SK-MEL-5 (cell line): ENCODE measurements at places on chromosomes 13 and 19.

GRCh38 chr13:92716749-92717148 is 509.9 kb upstream of the GPC6 start:
- DNase-seq: peak; percentile 28

DNA sequence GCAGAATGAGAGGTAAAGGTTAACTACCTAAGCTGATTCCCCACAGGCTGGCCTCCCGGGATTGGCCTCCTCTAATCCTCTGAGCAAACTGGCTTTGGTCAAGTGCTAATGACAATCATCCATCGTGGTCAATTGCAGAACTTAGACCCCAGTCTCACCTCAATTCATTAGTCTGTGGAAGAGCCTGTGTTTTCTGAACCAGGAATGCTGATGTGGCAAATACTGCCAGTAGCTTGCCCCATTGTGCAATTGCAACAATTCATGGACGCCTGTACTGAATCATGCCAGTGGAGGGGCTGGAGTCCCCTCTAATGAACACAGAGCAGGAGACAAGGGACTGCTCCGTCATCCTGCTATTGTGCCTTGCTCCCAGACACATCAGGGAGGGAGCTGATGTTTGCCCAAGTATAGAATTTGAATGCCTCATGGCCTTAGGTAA is 1256.5 kb downstream of the EFNB2 start:
- no peak for DNase-seq

- DNase-seq: no peak
Observed at GRCh38 chr13:106417467-106418110, 117.9 kb downstream of the EFNB2 start.

DNA sequence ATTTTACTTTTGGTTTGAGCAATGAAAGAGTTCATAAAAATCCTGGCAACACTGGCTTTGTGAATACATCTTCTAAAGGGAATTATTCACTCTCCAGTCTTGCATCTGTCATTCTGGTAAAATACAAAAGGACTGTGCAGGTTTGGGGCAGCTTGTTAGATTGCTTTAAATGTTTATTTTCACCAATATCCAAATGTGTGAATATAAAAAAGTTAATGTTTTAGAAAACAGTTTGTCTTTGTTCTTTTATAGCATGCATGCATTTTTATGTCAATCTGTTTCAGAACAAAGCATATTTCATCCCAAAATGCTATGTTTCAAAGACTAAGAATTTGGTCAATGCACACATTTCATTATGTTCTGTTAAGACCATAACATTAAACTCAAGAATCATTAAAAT is 1145.4 kb downstream of the OLFM4 start:
- DNase-seq: no peak

DNA sequence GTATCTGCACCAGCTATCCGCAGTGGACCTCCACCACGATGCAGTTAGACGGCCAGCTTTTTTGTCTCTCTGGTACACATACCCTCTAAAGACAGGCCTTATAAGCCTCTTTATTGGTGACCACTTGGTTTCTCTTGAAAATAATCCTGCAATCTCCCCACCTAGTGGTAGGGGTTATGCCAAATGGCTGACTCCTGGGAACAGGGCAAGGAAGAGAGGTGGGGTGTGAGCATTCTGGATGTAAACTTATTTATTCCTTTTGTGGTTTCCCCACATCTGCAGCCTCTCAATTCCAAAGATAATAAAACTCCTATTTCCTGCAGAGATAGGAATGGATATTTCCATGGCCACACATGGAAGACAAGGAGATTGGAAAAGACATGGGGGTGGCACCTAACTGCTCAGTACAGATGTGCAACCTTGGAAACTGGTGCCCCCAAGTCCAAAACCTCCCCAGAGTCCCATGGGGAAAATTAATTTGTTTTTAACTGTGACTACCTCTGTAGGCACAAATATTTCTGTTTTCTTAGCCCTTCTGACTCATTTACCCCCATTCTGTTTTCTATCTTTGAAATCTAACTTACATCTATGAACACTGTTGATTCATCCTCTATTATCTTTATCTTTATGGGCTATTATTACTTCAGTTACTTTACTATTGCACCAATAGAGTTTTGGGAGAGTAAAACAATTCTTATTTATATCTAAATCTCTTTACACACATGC is 112.7 kb upstream of the TSHZ3 start:
- peak; percentile 47 for DNase-seq

DNA sequence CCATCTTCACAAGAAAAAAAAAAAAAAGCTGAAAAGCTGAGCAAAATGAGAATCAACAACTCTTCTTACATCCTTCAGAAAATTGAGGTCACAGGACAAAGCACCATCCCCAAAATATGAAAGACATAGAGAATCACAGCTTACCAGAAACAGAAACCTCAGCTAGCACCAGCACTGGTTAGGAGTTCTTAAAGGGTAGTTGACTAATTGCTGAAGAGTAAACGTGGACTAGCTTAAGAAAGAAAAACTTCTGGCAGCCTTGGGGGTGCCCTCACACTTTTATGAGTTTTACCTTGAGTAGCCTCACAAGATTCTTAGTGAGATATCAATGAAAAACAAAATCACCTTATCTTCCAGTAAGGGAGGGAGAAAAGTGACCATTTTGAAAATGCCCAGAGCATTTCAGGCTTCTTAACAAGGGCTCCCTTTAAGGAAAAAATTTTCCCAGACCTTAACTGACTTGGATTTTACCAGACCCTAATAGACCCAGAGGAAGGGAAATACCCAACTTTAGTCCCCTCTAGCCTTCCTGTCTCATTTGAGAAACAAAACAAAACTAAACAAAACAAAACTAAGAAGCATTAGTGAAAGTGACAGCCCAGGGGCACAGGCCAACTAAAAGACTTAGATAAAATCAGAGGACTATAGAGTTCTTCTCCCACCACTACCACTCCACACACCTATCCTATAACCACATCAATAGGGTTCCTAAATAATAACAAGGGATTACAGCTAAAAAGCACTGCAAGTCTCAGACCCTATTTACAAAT is 888.6 kb downstream of the DIAPH3 start:
- DNase-seq: no peak

GRCh38 chr19:40613690-40614621 is 12.8 kb downstream of the LTBP4 start:
- DNase-seq: peak; percentile 81

DNA sequence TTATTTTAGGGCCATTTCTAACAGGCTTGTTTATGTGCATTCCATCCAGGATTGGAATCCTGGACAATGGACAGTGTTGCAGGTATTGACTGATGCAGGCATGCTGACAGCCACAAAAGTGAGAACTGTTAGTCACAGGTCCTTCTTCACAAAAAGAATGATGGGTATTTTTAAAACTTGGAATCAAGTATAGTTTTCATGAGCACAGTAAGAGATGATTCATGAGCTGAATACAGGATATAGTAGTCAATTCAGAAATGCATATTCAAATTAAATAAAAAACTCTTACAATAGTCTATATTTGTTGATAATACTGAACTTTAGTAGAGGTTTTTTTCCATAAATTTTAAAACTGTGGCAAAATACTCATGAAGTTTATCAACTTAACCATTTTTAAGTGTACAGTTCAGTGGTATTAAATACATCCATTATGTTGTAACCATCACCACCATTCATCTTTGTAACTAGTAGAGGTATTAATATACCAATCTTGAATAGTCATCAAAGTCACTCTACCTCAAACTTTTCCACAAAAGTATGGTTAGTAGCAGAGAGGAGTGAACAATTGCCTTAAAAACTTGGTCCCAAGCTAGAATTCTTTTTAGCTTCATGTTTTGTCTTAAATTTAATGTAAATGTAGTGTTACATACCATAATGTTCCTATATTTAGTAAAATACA is 79.5 kb downstream of the KCNRG start:
- DNase-seq: no peak

- DNase-seq: peak; percentile 86
Observed at GRCh38 chr13:40069173-40070044, 413.9 kb downstream of the COG6 start.

- DNase-seq: no peak
Observed at GRCh38 chr13:51829568-51829899, 15.4 kb downstream of the TMEM272 start.

DNA sequence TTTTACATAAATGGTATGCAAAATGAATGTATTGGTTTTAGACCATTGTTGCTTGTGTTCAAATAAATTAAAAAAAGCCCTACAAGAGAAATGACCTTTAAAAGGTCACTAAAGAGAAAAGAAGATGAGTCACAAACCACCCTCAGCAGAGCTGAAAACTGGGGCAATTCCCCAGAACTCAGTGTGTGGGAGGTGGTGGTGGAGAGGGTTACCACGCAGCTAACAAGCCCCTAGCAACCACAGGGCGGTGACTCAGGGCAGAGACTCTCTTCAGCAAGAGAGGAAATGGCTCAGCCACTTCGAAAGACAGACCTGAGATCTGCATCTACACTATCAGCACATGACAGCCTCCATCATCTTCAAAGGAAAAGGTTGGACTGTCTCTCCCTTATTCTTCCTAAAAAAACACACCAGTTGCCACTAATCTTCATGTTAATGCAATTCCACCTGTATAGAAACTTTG is 29.4 kb upstream of the NDFIP2 start:
- peak; percentile 66 for DNase-seq

DNA sequence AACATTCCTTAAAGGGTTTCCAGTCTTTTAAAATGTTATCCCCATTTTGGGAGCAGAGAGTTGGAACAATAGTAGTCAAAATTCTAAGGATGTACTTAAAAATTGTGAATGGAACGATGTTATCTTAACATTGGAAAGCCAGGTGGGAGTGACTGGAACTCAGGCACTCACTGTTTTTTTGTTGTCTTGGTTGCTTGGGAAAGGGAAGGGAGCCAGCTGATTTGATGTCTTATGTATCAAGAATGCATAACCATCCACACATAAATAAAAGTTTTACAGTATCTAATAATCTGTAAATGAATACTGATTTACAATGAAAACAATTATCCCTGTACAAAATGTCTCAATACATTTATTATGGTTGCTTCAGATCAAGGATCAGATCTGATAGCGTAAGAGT is 88.7 kb downstream of the SLC10A2 start:
- DNase-seq: no peak

- DNase-seq: no peak
Observed at GRCh38 chr19:14722127-14722526, 32.3 kb downstream of the ZNF333 start.

GRCh38 chr19:49916839-49917733 is 11.9 kb upstream of the ATF5 start:
- peak; percentile 23 for DNase-seq

DNA sequence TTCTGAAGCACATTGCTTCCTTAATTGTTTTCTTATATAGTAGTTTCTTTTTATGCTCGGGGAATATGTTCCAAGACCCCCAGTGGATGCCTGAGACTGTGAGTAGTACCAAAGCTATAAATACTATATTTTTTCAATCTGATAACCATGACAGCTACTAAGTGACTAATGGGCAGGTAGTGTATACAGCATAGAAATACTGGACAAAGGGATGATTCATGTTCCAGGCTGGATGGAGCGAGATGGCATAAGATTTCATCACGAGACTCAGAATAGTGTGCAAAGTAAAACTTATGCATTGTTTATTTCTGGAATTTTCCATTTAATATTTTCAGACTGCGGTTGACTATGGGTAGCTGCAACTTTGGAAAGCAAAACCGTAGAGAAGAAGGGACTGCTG is 47.9 kb upstream of the OLFM4 start:
- peak; percentile 50 for DNase-seq

GRCh38 chr13:98300956-98301641 is 124.0 kb upstream of the RNF113B start:
- DNase-seq: peak; percentile 70
